ENCODE measurements at places on chromosomes 3 and 15.

- no peak for DNase-seq
Measured at GRCh38 chr15:38482572-38482971, 28.6 kb downstream of the FAM98B start.

DNA sequence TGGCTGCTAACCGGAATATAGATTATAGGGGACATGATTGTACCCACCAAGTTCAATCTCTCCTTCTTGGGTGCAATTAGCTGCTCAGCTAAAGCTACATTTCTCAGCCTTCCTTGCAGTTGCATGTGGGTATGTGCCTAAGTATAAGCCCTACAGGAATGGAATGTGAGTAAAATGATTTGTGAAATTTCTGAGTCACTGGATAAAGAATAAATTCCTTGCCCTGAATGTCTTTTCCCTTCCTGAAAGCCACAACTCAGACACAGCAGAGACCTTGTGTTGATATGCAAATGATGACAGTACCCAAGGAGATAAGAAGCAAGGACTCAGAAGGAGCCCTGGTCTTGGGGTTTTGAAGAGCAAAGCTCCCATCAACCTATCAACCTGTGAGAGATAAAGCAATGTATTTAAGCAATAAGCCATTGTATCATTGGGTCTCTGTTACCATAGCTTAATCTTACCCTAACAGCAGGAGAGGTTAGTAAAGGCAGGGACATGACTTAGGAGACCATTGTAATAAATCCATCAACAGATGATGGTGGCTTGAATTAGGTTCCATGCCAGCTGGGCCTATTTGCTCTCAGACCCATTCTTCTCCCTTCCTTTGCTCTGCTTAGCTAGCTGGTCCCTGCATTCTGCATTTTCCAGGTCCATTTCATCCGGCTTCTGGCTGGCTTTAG lies 25.6 kb upstream of the ZNF280D start:
- DNase-seq: no peak

- no peak for DNase-seq
Measured at GRCh38 chr15:96553006-96553405, 222.5 kb downstream of the NR2F2 start.

DNA sequence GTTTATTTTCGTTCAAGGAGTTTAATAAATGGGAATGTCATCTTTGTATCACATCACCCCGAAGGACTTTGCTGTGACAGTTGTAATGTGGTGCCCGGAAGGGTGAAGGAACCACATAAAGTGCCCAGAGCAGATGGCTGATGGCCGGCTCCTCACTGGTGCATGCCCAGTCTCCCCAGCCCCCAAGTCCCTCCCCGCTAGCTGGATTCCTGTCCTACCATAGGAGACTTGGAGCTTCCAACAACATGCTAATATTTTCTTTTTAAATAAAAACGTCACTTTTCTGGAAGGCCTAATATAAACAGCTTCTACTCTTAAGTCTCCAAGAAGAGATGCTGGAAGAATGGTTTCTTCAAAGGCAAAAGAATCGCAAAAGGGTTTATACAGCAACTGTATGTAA lies 273.9 kb upstream of the LRTM1 start:
- no peak for DNase-seq

GRCh38 chr3:171173736-171174135 lies 147.2 kb upstream of the SLC2A2 start:
- DNase-seq: peak; percentile 21

DNA sequence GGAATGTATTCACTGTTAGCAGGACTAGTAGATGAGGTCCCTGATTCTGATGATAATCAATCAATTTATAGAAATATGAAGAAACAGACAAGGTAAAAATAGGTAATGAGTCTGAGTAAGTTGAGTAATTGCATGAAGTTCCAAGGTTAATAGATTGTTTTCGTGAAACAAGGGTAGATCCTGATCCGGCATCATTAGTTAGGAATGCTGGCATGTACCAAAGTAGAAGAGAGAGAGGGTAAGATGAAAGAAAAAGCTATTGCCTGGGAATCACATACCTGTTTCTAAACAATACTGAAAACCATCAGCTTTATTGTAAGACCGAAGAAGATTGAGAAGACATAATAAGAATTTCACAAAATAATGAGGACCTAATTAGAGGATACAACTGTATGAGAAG lies 118.1 kb upstream of the ARPP21 start:
- no peak for DNase-seq

DNA sequence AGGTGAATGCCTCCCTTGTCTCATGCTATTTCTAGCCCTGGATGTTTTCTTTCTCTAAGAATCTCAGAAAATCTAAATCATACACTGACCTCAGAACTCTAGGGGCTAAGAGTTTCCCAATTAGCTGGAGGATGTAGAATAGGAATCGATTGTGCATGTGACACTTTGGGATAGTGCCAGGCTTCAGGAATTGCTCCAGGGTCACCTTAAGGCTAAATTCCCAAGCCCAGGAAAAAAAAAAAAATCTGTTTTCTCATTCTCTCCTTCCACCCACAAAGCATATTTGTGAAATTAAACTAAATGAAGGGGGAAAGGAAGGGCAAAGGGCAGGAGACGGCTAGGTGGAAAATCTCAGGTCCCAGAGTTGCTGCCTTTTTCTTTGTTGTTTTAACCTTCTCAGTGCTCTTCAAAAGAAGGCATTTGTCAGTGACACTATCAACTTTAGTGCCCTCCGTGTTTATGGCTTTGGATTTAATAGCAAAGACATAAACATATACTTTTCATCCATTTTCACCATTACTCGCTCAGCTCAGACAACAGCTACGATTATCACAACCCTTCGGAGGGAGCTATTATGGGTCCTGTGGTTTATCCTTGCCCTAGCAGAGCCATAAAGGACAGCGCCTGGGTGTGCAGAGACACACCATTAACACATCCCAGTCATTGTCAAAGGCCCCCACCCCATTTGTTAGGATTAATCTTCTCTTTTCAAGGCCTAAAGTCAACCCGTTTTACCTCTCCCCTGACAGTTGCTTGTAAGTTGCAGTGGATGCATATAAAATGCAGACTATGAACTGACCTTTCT lies 271.7 kb downstream of the PDZRN3 start:
- no peak for DNase-seq

DNA sequence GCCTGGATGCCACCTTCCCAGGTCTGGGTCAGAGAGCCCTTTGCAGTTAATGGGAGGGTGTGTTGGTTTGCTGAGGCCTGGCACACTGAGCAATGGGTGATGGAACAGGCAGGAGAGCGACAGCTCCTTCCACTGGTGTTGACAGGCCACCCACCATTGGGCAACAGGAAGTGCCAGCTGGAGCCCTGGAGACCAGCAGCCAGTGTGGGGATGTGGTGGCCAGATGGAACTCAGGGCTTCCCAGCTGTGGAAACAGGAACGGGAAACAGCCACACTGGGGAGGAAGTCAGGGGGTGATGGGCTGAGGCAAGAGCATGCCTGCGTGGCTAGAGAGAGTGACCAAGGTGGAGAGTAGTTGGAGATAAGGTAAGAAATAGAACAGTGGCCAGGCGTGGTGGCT lies 9.3 kb downstream of the PSTPIP1 start:
- DNase-seq: no peak

DNA sequence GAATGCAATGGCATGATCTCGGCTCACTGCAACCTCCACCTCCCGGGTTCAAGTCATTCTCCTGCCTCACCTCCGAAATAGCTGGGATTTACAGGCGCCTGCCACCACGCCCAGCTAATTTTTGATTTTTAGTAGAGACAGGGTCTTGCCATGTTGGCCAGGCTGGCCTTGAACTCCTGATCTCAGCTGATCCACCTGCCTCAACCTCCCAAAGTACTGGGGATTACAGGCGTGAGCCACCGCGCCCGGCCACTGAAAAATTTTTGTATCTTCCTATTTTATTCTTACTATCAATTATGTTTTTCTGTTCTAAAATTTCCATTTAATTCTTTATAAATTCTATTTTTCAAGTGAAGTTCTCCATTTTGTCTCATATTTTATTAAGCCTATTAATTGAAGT lies 730.4 kb downstream of the EDEM1 start:
- no peak for DNase-seq

GRCh38 chr3:39990532-39990931 lies 181.1 kb downstream of the MYRIP start:
- peak; percentile 47 for DNase-seq

- DNase-seq: no peak
Measured at GRCh38 chr3:124685481-124685880, 44.8 kb upstream of the UMPS start.

DNA sequence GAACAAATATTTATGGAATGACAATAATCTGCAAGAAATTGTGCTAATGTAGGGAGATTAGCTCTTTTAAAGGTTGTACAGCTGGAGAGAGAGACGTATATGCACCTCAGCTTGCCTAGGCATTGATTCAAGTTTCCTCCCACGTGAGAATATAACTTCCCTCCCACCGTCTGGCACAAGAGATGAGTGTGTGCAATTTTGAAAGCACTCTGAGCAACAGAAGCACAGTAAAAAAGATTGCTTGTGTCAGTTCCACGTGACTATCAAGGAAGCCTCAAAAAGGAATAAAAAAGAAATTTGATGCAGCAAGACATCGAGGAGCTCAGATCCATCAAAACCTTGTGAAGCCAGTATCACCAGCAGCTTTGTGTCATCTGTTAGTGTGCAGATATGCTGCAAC lies 435.3 kb downstream of the TUSC7 start:
- DNase-seq: no peak

DNA sequence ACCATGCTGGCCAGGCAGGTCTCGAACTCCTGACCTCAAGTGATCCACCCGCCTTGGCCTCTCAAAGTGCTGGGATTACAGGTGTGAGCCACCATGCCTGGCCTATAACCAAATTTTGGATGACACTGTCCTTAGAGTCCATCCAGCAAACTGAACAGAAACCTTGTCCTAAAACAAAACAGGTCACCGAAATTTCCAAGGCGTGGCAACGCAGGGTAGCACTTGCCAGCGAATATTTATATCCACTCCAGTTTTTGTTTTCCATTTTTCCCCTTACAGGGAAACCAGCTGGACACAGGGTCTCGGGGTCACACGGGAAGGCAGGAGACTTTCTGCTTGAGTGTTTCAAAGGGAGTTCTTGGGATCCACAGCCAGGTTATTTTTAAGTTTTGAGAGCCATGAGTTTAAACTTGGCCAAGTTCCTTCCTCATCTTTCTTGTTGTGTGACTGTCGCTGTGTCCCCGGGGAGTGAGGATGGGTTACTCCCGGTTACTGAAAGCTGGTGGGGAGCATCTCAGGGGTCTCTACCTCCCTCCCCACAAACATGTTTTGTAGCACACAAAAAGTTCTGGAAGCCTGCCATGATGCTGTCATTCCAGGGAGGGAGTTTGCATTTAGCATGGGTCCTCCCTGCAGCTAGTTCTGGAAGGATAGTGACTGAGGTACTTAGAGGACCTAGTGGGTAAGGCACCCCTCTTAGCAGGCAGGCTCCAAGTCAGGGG lies 12.6 kb downstream of the LIMD1 start:
- no peak for DNase-seq

GRCh38 chr3:19931180-19931692 lies 2.8 kb downstream of the EFHB start:
- DNase-seq: no peak

- no peak for DNase-seq
Measured at GRCh38 chr15:31362886-31363285, 36.3 kb downstream of the KLF13 start.

- peak; percentile 60 for DNase-seq
Measured at GRCh38 chr3:50256978-50257890, 11.7 kb upstream of the SEMA3B start.

DNA sequence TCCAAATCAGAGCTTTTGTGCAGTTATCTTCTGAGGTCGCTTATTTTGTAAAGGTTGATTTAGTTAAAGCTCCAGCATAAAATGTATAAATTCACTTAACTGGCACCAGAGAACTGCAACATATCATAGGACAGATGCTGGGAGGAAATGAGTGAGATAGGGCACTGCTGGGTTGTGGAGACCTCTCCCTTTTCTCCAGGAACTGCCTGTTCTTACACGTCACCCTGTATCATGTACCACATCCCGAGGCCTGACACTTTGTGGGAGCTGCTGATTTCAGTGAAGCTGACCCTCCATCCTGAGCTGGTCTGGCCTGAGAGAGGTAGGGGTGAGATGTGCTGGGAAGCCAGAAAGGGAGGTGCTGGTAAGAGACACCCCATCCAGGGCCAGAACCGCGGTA lies 213.8 kb upstream of the FEZF2 start:
- DNase-seq: no peak

DNA sequence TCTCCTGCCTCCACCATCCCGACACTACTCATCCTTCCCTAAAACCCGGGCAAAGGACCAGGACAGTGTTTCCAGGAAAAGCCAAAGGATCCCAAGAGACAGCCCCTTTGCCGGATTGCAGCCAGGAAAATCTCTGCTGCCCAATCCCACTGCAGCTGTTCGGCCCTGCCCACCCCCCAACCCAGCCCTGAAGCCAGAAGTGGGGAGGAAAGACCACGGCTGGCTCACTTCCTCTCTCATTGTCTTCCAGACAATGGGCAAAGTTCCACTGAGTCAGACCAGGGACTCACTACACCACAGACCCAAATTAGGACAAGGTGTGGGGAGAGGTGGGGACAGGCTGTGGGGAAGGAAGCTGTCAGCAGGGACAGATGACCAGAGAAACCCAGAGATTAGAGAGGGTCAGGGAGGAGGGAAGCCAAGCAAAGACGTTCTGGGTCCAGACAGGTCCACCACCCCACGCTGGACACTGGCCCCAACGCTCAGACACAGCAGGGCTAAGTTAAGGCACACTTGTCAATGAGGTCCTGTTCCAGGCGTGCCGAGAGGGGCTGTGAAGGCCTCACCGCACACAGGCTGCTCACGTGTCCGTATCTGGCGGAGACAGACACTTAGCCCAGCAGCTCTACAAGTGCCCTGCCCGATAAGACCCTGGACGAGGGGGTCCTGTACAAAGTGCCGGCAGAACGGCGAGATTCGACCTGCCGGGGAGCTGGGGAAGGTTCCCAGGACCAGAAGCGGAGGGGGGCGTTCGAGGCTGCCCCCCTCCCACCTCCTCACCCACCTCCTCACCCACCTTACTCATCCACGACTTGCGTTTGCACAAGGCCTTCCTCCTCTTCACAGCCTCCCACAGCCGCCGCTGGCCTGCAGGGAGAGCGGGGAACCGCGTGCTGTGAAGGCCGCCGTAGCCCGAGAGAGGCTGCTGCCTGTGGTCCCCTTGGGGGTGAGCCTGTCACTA lies 21.9 kb downstream of the TNK2 start:
- DNase-seq: no peak

- DNase-seq: peak; percentile 29
Measured at GRCh38 chr3:194687638-194688199, 2.0 kb downstream of the FAM43A start.

DNA sequence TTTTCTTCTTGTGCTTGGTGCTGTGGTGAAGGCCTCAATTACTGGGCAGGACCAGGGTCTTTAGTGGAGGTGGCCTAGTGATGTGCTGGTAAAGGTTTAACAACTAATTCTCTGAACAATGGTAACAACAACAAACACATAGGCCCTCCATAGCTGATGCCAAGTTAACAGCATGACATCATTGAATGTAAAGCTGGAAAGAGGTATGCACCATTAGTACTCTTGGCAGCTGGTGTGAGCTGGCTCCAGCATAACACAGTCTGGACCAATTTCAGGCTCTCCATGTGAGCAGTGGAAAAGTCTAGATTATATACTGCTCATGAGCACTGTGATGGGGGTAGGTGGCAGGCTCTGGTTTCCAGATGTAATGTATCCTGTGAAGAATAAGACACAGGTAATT lies 61.8 kb downstream of the SLC7A14 start:
- no peak for DNase-seq

GRCh38 chr3:66405701-66406091 lies 95.1 kb downstream of the LRIG1 start:
- DNase-seq: no peak

Data from cerebellar cortex (tissue), 1 donor.